Neural crest cell (in vitro differentiated cells): ENCODE measurements at places on chromosomes 4 and X. TPM values are rescaled to one million over a fixed set of nuclear protein-coding genes. Genes with fewer than 3 reads are reported as not detected.
A peak's percentile ranks its signal among the peaks of the same experiment; 100 is the strongest.

DNA sequence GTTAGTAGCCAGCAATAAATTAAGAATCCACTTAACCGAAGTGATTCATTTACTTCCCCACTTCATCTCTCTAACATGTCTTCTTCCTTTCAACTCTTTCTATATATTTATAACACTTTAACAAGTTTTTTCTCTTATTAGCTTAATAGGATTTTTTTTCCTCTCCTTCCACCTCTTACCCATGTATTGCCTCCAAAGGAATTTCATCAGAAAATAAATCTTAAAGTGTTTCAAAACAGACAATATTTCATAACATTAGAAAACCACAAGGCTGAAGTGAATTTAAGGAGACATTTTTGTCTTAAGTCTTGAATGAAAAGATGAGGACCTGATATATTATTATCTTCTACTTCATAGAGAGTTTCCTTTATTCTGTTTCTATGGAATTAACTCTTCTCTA lies 101.5 kb downstream of the PDGFC start:
- no peaks in the 10 kb centered on the region for H3K4me1 ChIP-seq
- no peak overlapping the region for H3K27ac ChIP-seq
- H3K4me3 ChIP-seq: no peak overlapping the region
- peaks cover 2% of the 10 kb centered on the region for H3K36me3 ChIP-seq
- no peaks in the 10 kb centered on the region for H3K27me3 ChIP-seq

GRCh38 chrX:2794336-2794735 lies 34.4 kb upstream of the GYG2 start:
- H3K27ac ChIP-seq: no peak overlapping the region
- no peak for DNase-seq
- no peaks in the 10 kb centered on the region for H3K27me3 ChIP-seq
- H3K4me3 ChIP-seq: no peak overlapping the region
- no peaks in the 10 kb centered on the region for H3K4me1 ChIP-seq

Gene LDB2
- 9.6 and 12.7 TPM in 2 replicates for total RNA-seq

- peaks cover 16% of the 10 kb centered on the region for H3K4me1 ChIP-seq
- no peak overlapping the region for H3K27ac ChIP-seq
- H3K4me3 ChIP-seq: no peak overlapping the region
- H3K36me3 ChIP-seq: peaks cover 7% of the 10 kb centered on the region
These were observed 3.5 kb downstream of the SLC25A43 start for GRCh38 chrX:119402588-119402987.

DNA sequence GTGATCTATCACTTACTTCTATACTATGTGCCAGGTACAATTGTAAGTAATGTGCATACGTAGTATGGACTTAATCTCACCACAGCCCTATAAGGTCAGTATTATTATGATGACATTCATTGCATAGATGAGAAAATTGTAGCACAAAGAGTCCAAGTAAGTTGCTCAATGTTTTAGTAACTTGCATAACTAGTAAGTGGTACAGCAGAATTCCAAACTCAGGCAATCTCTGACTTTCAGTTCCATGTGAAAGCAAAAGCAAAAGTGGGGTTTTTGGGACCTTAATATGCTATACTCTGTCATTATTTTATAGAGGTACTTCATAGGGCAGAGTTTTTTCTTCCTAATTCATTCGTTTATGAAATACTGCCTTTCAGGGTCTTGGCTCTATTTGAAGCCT lies 188.8 kb upstream of the VEGFC start:
- H3K4me3 ChIP-seq: no peak overlapping the region
- no peaks in the 10 kb centered on the region for H3K4me1 ChIP-seq
- no peak for DNase-seq
- no peak overlapping the region for H3K27ac ChIP-seq

DNA sequence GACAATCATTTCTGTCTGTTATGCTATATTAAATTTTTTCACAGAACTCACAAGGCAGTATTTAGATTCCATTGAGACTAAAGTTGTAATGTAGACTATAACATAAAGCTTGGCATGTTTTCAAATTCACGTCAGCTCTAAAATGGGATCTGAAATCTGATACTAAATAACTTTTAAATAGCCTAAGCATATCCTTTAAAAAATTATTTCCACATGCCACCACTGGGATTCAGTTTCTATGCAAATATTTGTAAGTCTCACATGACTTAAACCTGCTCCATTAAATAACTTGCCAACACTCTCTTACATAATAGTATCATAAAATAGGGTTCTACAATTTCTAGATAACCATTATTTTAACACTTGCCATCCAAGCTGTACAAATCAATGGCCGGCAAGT lies 32.4 kb downstream of the KLHL8 start:
- H3K27ac ChIP-seq: no peak overlapping the region
- DNase-seq: no peak
- H3K4me1 ChIP-seq: no peaks in the 10 kb centered on the region
- H3K36me3 ChIP-seq: peaks cover 6% of the 10 kb centered on the region
- H3K27me3 ChIP-seq: no peaks in the 10 kb centered on the region
- H3K4me3 ChIP-seq: no peak overlapping the region

Gene CHIC2
- total RNA-seq: 9.5 and 10.4 TPM in 2 replicates

- peak; percentile 20 for DNase-seq
- peak overlapping the region; percentile 66 for H3K27ac ChIP-seq
- peaks cover 73% of the 10 kb centered on the region for H3K4me1 ChIP-seq
- no peaks in the 10 kb centered on the region for H3K27me3 ChIP-seq
- no peaks in the 10 kb centered on the region for H3K36me3 ChIP-seq
These were observed 2.4 kb downstream of the CXXC4 start for GRCh38 chr4:104492183-104492771.

- no peaks in the 10 kb centered on the region for H3K4me1 ChIP-seq
- no peak overlapping the region for H3K27ac ChIP-seq
- no peak overlapping the region for H3K4me3 ChIP-seq
- H3K36me3 ChIP-seq: no peaks in the 10 kb centered on the region
- no peaks in the 10 kb centered on the region for H3K27me3 ChIP-seq
These were observed 912.9 kb upstream of the INTU start for GRCh38 chr4:126719852-126720251.

- no peaks in the 10 kb centered on the region for H3K36me3 ChIP-seq
- peaks cover 17% of the 10 kb centered on the region for H3K4me1 ChIP-seq
- peak overlapping the region; percentile 71 for H3K4me3 ChIP-seq
- peaks cover 33% of the 10 kb centered on the region for H3K27me3 ChIP-seq
- H3K27ac ChIP-seq: no peak overlapping the region
- no peak for DNase-seq
These were observed 1.7 kb upstream of the MAGEH1 start for GRCh38 chrX:55450259-55450658.

GRCh38 chrX:150934453-150934852 lies 36.0 kb upstream of the CD99L2 start:
- no peak for DNase-seq
- no peaks in the 10 kb centered on the region for H3K27me3 ChIP-seq
- H3K4me3 ChIP-seq: no peak overlapping the region
- no peak overlapping the region for H3K27ac ChIP-seq

Gene PDS5A
- 82.1 and 83.1 TPM in 2 replicates for total RNA-seq

GRCh38 chr4:3387943-3388361 lies 53.8 kb upstream of the HGFAC start:
- H3K4me1 ChIP-seq: peaks cover 47% of the 10 kb centered on the region
- peak overlapping the region; percentile 49 for H3K4me3 ChIP-seq
- H3K27ac ChIP-seq: no peak overlapping the region
- H3K27me3 ChIP-seq: no peaks in the 10 kb centered on the region
- no peak for DNase-seq

Gene CXCL8
- total RNA-seq: not detected in 2 replicates

DNA sequence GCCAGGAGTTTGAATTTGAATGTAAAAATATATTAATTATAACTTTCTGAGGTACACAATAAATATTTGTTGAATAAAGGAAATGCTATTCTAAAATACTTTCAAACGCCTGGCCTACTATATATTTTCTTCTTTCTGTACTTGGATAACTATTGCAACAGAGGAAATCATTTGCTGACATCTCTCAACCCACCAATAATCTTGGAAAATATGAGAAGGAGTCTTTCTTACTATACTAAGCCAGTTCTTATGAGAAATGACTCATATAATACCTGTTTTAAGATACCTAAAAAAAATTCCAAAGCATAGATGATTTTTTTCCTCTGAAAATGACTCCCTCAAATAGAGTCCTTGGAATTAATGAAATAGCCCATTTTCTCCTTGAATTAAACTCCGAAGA lies 64.1 kb downstream of the CAMK2D start:
- no peaks in the 10 kb centered on the region for H3K4me1 ChIP-seq
- no peak overlapping the region for H3K27ac ChIP-seq
- no peak for DNase-seq
- no peaks in the 10 kb centered on the region for H3K27me3 ChIP-seq
- H3K36me3 ChIP-seq: no peaks in the 10 kb centered on the region

GRCh38 chr4:110926841-110927400 lies 304.0 kb upstream of the PITX2 start:
- no peak for DNase-seq
- peaks cover 4% of the 10 kb centered on the region for H3K27me3 ChIP-seq
- H3K27ac ChIP-seq: no peak overlapping the region
- H3K36me3 ChIP-seq: no peaks in the 10 kb centered on the region
- no peak overlapping the region for H3K4me3 ChIP-seq

Gene RHOXF2B
- total RNA-seq: not detected in 2 replicates

Gene NRK
- 0.26 and 0.32 TPM in 2 replicates for total RNA-seq

Gene LRP2BP
- 0.07 TPM in 1 of 2 replicates, not detected in the other for total RNA-seq

GRCh38 chr4:79882806-79883205 lies 190.2 kb downstream of the ANTXR2 start:
- H3K27ac ChIP-seq: no peak overlapping the region
- H3K27me3 ChIP-seq: no peaks in the 10 kb centered on the region
- no peak for DNase-seq
- H3K36me3 ChIP-seq: no peaks in the 10 kb centered on the region

Gene SLITRK4
- 2.0 and 2.7 TPM in 2 replicates for total RNA-seq

DNA sequence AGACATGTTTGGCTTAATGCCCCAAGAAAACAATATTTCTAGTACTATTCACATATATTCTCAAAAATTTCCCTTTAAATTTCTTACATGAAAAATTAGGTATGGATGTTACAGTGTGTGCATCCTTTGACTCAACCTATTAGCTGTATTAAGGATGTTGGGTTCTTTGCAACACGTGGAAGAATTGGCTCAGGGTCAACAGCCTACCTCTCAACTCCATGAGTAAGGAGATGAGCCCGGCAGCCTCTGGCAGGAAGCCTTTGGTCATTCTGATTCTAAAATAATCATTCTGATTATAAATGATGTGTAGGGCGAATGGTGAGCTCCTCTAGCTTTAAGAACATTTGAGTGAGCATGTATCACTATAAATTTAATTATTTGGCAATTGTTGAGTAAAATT lies 148.0 kb upstream of the WDFY3 start:
- H3K4me1 ChIP-seq: no peaks in the 10 kb centered on the region
- DNase-seq: no peak
- no peak overlapping the region for H3K27ac ChIP-seq

Gene TKTL2
- not detected in 2 replicates for total RNA-seq

DNA sequence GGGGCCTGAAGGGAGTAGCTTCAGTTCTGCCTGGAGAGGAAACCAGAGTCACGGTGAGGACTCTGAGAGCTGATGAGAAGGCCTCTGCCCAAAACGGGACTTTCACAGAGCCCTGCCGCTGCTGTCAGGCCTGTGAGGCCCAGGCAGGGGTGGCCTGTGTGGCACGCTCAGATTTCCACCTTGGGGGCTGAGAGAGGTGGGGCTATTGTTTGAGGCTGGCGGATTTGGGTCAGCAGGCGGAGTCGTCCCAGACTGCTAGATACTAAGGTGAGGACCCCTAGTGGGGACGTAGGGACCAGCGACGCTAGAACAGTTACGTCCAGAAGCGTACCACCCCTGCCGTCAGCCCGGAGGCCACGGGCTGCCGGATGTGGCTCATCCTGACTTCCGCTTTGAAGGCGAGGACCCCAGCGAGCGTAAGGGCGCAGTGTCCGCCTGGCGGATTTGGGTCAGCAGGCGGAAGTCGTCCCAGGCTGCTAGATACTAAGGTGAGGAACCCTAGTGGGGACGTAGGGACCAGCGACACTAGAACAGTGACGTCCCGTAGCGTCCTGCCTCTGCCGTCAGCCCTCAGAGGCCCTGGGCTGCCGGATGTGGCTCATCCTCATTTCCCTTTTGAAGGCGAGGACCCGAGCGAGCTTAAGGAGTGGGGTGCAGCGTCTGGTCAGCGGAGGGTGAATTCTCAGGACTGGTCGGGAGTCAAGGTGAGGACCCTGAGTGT lies at the start of gene MAGEB1:
MAGEB1 (plus strand) TSS at position 378 of the 721 bp plus-strand sequence. CDS start 3,348 bp downstream, outside the sequence.
- no peaks in the 10 kb centered on the region for H3K27me3 ChIP-seq
- H3K36me3 ChIP-seq: no peaks in the 10 kb centered on the region
- no peak for DNase-seq

Gene TCEAL7
- total RNA-seq: 15.3 and 18.9 TPM in 2 replicates

GRCh38 chr4:74534121-74534520 lies 89.2 kb downstream of the AREG start:
- no peak overlapping the region for H3K4me3 ChIP-seq
- no peak for DNase-seq
- H3K27me3 ChIP-seq: no peaks in the 10 kb centered on the region
- no peak overlapping the region for H3K27ac ChIP-seq

Gene DGAT2L6
- total RNA-seq: not detected in 2 replicates

Gene ADAM29
- not detected in 2 replicates for total RNA-seq

- no peak overlapping the region for H3K27ac ChIP-seq
- no peak overlapping the region for H3K4me3 ChIP-seq
- H3K27me3 ChIP-seq: no peaks in the 10 kb centered on the region
- H3K4me1 ChIP-seq: no peaks in the 10 kb centered on the region
- no peak for DNase-seq
These were observed 177.4 kb downstream of the PALLD start for GRCh38 chr4:168674077-168674747.

- DNase-seq: no peak
- no peaks in the 10 kb centered on the region for H3K27me3 ChIP-seq
- H3K27ac ChIP-seq: peak overlapping the region; percentile 32
- no peaks in the 10 kb centered on the region for H3K4me1 ChIP-seq
- H3K36me3 ChIP-seq: peaks cover 4% of the 10 kb centered on the region
These were observed 62.2 kb downstream of the HAUS3 start for GRCh38 chr4:2179717-2180116.

Gene PUDP
- 75.0 and 75.8 TPM in 2 replicates for total RNA-seq

Gene FGF16
- not detected in 2 replicates for total RNA-seq

GRCh38 chr4:164772076-164772475 lies 18.1 kb downstream of the SMIM31 start:
- H3K27me3 ChIP-seq: no peaks in the 10 kb centered on the region
- H3K36me3 ChIP-seq: no peaks in the 10 kb centered on the region
- no peak overlapping the region for H3K27ac ChIP-seq
- no peak overlapping the region for H3K4me3 ChIP-seq

Gene DOK7
- 0.16 TPM in 1 of 2 replicates, not detected in the other for total RNA-seq

DNA sequence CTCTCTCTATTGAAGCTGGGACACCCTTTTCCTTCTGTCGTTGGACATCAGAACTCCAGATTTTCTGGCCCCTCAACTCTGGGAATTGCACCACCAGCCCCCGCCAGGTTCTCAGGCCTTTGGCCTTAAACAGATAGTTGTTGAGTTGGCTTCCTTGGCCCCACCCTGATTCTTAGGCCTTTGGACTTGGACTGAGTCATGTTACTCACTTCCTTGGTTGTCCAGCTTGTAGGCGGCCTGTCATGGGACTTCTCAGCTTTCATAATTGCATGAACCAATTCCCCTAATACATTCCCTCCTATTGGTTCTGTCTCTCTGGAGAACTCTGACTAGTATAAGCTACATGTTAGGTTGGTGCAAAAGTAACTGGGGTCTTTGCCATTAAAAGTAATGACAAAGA lies 195.7 kb downstream of the GPAT3 start:
- peaks cover 5% of the 10 kb centered on the region for H3K36me3 ChIP-seq
- H3K4me3 ChIP-seq: no peak overlapping the region
- H3K27me3 ChIP-seq: no peaks in the 10 kb centered on the region
- no peak for DNase-seq

GRCh38 chr4:110480031-110480549 lies 4.1 kb downstream of the ENPEP start:
- H3K36me3 ChIP-seq: no peaks in the 10 kb centered on the region
- no peaks in the 10 kb centered on the region for H3K27me3 ChIP-seq
- DNase-seq: no peak
- no peak overlapping the region for H3K27ac ChIP-seq
- H3K4me3 ChIP-seq: no peak overlapping the region
